ENCODE measurements at places on chromosomes 11 and 22. TPM values are rescaled to one million over a fixed set of nuclear protein-coding genes. Genes with fewer than 3 reads are reported as not detected.

SCUBE1 gene
- total RNA-seq: not detected

UPK3A gene
- not detected for total RNA-seq

FOLR3 gene
- not detected for total RNA-seq

OR52E8 gene
- total RNA-seq: not detected

SCARF2 gene
- 20.1 TPM for total RNA-seq

HEPACAM gene
- total RNA-seq: not detected

OR51B2 gene
- not detected for total RNA-seq

DNA sequence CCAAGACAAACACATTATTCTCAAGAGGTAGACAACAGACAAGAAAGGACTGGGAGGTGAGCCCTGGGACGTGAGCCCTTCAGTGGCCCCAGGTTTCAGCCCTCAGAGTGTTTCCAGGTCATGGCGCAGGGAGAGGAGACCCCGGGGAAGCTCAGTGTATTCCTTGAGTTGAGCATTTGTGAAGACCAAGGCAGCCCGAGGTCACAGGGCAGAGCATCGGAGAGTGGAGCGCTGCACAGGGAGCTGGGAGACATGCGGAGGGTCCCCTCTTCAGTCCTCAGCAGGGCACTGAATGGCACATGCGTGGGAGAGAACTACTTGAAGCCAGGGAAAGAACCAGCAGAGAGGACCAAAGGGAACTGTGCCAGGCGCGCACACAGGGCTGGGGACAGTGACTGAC lies 11.7 kb downstream of the KRTAP5-6 start:
- no peak for DNase-seq

GRCh38 chr11:115133475-115134209 lies 370.6 kb downstream of the CADM1 start:
- no peak for DNase-seq

- DNase-seq: no peak
These were observed 76.3 kb downstream of the FAT3 start for GRCh38 chr11:92300876-92301275.

DNA sequence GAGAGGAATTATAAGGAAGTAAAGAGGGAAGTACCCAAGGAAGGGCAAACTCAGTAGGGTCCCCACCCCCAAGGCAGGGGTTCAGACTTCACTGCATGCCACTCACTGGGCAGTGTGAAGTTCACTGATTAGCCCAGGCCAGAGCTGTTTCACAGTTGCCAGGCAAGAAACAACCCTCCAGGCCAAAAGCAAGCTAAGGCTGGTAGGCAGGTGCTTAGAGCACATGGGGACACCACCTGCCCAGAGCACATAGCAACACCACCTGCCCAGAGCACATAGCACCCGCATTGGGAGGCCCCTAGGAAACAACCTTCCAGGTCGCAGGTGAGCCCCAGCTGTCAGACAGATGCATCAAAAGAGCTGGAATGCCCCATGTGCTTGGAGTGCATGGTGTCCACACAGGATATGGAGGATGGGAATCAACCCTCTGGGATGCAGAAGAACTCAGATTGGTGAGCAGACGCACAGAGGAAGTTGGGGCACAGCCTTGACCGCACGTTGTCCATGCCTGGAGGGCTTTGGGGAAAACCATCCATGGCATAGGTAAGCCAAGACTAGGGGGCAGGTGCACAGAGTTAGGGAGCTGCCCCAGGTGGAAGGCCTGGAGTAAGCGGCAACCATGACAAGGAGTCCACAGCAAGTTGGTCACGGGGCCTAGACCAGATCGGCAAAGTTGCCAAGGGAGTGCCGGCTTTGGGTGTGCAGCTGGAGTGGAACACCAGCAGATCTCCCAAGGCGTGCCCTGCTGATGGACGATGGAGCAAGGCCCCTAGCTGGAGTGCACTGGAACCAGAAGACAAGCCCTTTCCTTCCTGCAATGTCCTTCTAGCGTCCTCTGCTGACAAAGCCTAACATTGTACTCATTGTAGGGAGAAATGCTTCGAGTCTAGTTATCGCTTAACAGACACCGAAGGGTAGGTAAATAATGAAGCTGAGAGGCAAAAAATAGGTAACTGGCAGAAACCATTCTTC lies 7.8 kb upstream of the TMEM216 start:
- peak; percentile 43 for DNase-seq

DNA sequence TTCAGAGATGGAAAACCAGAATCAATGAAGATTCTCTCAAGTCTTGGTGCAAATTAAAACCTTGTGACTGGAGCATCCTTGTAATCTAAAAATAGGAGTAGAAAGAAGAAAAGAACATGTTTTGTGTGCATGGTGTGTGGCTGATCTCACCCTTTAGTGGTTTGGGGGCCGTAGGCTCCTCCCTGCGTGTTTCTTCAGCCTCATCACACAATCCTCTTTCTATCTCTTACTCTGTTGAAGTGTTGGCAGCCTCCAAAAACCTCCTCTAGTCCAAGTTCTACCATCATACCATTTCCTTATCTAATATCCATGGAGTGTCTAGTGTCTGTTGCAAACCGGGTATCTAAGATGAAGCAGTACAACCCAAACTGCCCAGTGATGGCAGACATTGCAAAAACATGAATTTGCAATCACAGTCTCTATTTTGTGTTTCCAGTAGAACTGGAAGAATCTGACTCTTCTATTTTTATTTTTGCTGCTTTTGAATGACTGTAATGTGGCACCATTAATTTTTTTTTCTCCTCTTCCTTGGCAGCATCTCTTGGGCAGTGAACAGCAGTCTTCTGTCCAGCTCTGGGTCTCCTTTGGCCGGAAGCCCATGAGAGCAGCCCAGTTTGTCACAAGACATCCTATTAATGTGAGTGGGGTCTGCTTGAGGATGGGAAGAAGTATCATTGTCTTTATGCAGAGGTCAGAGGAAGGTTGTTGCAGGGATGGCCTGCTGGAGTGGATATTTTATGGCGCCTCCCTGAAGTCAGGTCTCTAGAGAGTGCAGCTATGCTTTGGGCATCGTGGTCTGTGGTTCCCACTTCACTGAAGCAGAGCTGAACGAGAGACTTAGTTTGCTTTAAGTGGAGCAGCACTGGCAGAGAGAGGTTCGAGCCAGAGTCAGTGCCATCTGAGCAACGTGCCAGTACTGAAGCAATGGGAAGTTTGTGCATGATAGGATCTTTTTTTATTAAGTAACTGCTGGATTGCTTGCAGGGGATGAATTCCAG lies 60.0 kb upstream of the SORL1-AS1 start:
- DNase-seq: no peak

DNA sequence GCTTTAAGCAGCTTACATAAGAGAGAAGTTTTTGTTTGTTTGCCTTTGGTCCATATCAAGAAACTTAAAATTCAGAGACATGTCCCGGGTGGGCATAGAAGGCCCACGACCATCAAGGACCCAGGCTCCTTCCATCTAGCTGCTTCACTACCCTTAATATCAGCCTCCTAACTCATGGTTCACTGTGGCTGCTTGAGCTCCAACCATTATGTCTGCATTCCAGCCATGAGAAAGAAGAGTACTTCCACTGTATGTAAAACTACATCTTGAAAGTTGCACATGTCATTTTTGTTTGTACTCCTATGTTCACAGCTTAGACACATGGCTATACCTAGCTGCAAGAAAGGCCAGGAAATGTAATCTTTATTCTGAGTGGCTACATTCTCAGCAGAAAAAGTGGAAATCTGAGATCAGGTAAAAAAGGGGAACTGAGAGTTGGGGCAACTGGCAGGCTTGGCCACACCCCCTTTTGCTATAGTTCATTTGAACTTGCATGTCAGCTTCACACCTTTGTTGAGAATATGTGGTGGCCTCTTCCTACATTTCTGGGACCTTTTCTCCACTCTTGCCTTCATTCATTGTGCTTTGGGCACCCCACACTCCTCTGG lies 81.3 kb upstream of the TP53I11 start:
- DNase-seq: no peak

- no peak for DNase-seq
These were observed 1350.5 kb downstream of the TBC1D22A start for GRCh38 chr22:48112687-48113521.

GRCh38 chr11:126772267-126772666 lies 228.3 kb downstream of the KIRREL3 start:
- DNase-seq: no peak

- DNase-seq: no peak
These were observed 75.2 kb downstream of the ZNRF3 start for GRCh38 chr22:28958611-28959010.

GRCh38 chr11:65329944-65330403 lies 3.7 kb upstream of the DPF2 start:
- peak; percentile 88 for DNase-seq

DNA sequence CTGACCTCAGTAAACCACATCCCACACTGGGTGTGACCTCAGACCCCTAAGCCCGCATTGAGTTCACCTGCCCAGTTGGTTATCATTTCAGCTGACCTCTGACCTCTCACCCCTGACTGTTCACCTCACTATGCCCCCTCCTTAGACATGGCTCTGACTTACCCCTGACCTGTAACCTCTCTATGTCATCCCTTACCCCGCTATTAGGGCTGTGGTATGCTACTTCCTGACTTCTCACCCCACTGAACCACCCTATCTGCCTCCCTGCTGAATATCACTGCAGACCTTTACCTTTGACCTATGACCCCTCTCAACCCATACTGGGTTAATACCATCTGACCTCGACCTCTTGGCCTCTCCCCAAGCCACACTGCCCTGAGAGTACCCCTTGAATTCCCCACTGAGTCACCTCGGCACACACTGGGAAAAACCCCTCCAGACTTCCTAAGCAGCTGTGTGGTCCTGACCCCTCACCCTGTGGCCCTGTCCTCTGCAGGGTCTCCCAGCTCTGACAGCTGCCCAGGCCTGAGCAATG lies 8.3 kb downstream of the PLCB3 start:
- no peak for DNase-seq

GRCh38 chr11:14460147-14460546 lies 39.5 kb downstream of the COPB1 start:
- DNase-seq: no peak

DNA sequence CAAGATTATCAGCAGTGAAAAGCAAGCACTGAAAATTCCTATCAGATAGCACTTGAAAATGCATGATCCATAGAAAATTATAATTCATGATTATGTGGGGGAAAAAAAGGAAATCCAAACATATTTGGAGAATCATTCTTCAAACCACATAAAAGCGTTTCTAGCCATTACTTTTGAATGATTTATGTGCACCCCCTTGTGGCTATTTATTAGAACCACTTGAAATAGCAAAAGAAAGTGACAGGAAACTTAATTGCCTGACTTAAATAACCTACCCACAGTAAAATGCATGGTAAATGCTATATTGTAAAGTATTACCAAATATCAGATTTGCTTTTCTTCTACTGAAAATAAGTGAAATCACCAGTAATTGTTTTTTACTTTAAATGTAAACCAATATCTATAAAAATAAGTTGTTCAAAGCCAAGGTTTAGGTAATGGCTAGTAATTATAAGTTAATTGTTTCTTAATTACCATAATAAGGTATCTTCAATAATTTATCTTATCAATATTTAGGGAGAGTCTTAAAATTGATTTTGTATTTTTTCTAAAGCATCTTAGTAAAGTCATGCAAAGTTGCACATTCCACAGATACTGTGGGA lies 168.5 kb downstream of the ARHGAP42 start:
- DNase-seq: peak; percentile 61

GRCh38 chr11:111976767-111977145 lies 39.6 kb downstream of the DIXDC1 start:
- DNase-seq: no peak

- no peak for DNase-seq
These were observed 203.1 kb upstream of the MPPED2 start for GRCh38 chr11:30789270-30789669.

Measured in endothelial cell of umbilical vein (primary cell).